ENCODE measurements at places on chromosomes 2 and 18. TPM values are rescaled to one million over a fixed set of nuclear protein-coding genes. Genes with fewer than 3 reads are reported as not detected.

Gene FBXO48
- 0.30 TPM for total RNA-seq

Gene KCNIP3
- total RNA-seq = 2.0 TPM

Gene UGT1A6
- not detected for total RNA-seq

Gene EMX1
- total RNA-seq = not detected

Gene RIT2
- total RNA-seq = not detected
